ENCODE measurements at places on chromosomes 7 and 10. TPM values are rescaled to one million over a fixed set of nuclear protein-coding genes. Genes with fewer than 3 reads are reported as not detected.

NPSR1 gene
- total RNA-seq = not detected

MINDY4 gene
- 0.56 TPM for total RNA-seq

PLPP4 gene
- not detected for total RNA-seq

HHEX gene
- 0.63 TPM for total RNA-seq
